Stimulated activated CD8-positive, alpha-beta memory T cell treated with anti-CD3 and anti-CD28 coated beads, Interleukin-4, amount 100 ng/mL, for 24 hours (primary cell): ENCODE measurements at places on chromosomes 6 and 20.
A peak's percentile ranks its signal among the peaks of the same experiment; 100 is the strongest.

DNA sequence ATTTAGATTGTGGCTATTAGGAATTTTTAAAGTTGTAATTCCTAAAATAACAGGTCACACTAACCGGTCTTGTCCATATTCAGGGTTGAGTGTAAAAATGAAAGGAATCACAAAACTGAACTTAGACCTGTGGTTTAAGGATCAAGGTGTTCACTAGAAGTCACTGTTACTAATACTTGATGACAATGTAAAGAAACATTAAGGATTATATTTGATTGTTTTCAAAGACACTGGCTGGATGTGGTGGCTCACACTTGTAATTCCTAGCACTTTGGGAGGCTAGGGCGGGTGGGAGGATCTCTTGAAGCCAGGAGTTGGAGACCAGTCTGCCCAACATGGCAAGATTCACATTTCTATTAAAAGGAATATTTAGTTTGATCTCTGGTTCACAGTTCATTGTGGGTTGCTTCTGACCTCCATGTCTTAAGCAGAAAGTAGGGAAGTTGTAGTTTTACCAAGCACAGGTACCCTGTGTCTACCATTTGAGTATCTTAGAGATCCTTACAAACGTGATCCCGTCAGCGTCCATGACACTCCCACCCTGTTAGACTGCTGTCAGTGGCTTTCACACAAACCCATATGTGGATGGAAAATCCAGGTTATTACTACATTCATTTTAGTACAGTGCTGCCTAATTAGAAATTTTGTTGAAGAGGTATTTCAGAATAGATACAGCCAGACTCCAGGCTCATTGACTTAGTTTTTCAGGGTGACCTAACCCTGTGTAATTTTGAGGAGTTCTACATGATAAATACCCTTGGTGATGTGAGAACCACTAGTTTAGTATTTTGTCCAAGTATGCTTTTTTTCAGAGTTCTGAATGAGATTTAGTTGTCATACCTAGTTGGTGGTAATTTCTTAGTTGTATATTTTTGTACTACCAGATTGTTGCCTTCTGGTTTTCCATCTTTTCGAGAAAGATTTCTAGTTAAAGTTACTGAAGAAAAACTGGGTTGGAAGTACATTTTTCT is 10.2 kb downstream of the SRSF3 start:
- no peak for DNase-seq

DNA sequence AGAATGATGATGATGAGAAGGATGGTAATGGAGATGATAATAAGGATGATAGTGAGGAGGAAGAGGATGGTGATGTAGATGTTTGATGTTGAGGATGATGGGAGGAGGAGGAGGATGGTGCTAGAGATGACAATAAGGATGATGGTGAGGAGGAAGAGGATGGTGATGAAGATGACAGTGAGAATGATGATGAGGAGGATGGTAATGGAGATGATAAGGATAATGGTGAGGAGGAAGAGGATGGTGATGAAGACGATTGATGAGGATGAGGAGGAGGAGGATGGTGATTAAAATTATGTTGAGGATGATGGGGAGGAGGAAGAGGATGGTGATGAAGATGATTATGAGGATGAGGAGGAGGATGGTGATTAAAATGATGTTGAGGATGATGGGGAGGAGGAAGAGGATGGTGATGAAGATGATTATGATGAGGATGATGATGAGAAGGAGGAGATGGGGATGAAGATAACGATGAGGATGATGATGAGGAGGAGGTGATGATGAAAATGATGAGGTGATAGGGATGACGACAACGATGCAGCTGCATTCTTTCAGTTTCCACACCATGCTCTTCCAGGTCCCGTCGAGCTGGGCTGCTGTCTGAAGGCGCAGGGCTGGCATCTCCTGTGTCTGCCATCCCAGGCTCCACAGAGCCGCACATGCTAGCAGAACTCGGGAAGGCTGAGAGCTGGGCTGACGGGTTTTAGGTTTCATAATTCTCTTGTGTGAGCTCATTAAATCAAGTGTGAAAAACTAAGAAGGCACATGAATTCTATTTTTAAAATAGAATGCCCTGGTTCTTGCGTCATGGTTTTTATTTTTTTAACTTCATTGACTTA is 274.9 kb downstream of the SMOC2 start:
- DNase-seq = no peak

DNA sequence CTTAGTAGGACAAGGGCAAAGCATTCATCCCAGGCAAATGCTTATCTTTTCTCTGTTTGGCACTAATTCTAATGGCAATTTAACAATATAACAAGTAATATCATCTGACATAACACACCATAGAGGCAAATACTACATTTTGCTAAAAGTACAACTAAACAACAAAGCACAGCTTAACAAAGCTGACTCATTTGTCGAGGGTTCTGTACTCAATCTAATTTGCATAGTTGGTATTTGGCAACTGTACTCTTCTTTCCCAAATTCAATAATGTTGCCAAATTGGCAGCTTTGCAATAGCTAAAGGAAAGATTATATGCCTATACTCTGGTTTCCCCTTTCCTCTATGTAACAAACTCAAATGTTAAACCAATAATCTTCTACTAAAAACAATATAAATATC is 461.0 kb downstream of the PKHD1 start:
- DNase-seq = no peak

DNA sequence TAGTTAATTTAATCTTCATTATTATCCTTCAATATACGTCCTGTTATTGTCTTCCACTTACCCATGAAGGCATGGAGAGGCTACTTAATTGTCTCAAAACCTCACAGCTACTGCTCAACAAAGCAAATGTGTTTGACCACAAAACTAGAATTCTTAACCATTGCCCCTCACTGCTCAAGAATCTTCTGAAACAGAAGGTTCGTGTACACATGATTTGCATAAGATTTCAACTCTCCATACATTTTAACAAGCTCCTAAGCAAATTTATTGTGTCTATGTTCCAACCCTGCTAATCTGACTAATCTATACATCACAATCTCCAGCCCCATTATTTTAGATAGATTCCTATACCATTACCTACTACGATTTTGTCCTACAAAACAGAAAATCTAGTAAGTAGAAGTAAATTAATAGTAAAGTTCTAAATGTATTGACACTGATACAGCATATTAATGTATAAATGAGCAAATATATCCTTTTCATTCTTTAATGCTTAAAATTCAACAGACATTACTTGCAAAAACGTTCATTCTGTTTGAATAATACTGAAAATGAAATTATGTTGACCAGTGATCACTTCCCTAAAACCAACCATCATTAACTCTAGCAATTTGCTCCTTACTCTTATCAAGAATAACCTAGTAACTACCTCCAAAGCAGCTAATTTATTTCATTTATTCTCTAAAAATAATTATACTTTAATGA is 89.7 kb upstream of the RNF217 start:
- DNase-seq = no peak

- DNase-seq = no peak
Measured at GRCh38 chr6:87718662-87719433, 16.8 kb upstream of the AKIRIN2 start.

GRCh38 chr6:97053643-97054411 is 129.3 kb downstream of the KLHL32 start:
- DNase-seq = no peak

DNA sequence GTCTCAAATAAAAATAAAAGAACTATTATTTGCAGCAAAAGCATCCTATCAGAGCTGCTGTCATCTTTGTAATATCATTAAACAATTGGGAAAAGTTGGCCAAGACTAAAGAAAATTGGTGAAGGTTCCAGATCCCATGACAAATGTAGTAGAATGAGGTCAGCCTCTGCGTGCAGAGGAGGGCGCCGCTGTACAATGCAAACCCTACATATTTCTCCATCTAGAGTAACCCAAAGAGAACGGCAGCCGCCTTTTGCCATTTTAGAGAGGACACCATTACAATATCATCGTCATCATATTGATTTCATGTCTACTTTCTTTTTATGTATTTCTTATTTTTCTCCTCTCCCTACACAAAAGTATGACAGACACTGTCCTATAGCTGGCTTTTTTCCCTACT is 59.5 kb downstream of the ZMYND8 start:
- DNase-seq = no peak

- no peak for DNase-seq
Measured at GRCh38 chr20:42609618-42610017, 580.1 kb downstream of the PTPRT start.

- no peak for DNase-seq
Measured at GRCh38 chr6:12733876-12734275, 17.3 kb downstream of the PHACTR1 start.

GRCh38 chr20:45320948-45321595 is 13.0 kb upstream of the MATN4 start:
- no peak for DNase-seq

GRCh38 chr6:48628316-48628715 is 517.3 kb upstream of the PTCHD4 start:
- DNase-seq = no peak

GRCh38 chr6:161836643-161837448 is 563.0 kb upstream of the AGPAT4 start:
- no peak for DNase-seq

DNA sequence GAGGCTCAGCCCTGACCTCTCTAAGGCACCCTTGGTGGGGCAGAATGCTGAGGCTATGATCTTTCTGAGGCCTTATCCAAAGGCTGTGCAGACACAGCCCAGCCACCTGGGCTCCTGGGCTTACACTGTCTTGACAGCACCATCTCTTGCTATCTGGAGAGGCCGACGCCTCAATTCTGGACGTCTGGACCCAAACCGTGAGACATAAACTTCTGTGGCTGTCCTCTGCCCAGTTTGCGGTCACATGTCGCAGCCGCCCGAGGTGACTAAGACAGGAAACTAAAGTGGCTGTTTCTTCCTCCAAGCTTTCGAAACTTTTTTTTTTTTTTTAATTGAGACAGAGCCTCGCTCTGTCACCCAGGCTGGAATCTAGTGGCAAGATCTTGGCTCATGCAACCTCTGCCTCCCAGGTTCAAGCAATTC is 49.3 kb downstream of the PRR18 start:
- DNase-seq = no peak

DNA sequence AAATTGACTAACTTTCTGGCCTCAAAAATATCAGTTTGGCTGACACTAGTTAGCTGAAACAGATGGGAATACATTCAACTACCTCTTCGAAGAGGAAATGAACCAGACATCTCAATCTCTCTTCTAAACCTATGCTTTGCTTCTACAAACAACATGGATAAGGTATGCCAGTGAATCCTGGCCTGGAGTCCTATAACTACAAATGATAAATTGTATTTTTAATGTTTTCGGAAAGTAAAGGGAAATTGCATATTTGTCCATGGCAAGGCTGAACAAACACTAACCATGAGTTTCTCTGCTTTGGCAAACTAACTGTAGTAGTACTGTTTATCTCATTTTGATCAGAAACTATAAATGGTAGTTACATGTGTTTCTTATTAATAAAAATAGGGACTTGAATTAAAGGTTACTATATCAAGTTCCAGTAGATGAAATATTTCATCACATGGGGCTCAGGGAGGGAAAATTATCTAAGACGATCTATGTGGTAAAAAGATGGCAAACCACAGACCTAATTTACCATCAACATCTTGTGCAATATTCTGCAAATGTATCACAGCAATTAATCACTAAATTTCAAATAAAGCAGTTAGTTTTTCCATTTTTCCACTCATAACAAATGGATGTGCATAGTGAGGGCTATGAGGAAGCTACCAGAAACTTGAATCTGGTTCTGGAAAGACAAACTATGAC is 76.8 kb downstream of the COL12A1 start:
- DNase-seq = no peak

GRCh38 chr6:161266513-161267230 is 7.2 kb downstream of the AGPAT4 start:
- no peak for DNase-seq

GRCh38 chr20:10863337-10864060 is 189.7 kb upstream of the JAG1 start:
- no peak for DNase-seq

DNA sequence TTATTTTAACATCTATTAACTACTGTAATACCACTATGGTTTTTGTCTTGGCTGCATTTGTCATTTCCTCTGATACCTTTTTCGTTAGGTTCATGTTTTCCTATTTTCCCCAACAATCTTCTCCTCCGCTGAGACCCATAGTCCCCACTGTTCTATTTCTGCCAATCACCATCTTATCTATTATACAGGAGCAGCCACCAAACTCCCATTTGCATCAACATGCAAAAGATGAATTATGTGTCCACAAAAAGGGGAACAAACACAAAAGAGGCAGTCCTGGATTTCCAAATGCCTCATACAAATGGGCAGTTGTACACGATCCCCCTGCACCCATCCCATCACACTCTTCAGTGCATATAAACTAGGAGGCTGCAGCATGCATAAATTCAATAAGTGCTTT is 121.7 kb upstream of the MYLIP start:
- no peak for DNase-seq

DNA sequence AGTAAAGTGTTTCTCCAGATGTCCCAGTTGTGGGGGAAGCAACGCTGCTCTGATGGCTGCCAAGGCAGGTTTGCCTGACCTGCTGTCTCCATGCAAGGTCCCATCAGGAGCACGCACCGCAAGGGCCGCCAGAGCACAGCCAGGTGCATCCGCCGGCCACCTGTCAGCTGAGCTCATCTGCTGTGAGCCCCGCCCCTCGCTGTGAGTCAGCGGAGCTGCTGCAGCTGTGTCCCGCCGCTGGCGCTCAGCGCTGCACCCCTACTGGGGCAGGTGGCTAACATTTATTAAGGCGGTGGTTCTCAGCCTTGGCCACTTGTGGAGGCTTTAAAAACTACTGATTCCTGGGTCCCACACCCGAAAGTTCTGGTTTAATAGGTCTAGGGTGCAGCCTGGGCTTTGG is 225.7 kb downstream of the UST start:
- peak; percentile 24 for DNase-seq
